NCI-H1092 treated with DMSO at 0.1 percent for 48 hours (cell line): ENCODE measurements at places on chromosomes 3 and 15.

- DNase-seq: peak; percentile 57
Measured at GRCh38 chr15:60840306-60840702, 361.4 kb upstream of the ICE2 start.

DNA sequence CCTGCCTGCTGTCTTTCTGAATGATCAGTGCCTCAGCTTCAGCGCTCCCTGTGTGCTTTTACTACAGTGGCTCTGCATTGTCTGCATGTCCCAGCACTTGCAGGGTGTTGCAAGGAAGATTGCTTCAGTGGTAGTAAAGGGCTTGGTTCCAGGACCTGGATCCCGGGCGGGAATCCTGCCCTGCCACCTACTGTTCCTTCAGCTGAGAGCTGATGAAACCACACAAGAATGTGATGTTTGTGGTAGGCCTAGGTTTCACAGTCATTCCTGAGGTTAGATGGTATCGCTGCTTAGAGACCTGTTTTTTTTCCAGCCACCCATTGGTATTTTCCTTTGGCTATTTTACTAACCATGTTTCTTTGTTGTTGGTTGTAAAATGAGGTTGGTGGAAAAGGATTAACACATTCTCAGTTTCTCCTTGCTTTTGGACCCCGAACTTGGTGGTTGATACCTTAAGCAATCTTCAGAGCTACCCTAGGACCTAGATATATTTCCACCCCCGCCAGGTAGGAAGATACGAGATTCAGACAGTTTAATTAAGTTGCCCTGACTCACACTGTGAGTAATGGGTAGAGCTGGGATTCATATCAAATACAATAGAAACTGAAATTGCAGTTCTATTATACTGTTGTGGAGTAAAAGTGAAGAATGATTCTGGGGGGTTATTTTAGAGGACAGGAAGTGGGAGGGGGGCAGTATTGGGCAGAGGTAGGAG is 11.4 kb downstream of the GPR87 start:
- DNase-seq: no peak

- DNase-seq: no peak
Measured at GRCh38 chr3:110243081-110243480, 828.5 kb upstream of the NECTIN3 start.

- DNase-seq: no peak
Measured at GRCh38 chr15:76953913-76954312, 22.4 kb downstream of the RCN2 start.

DNA sequence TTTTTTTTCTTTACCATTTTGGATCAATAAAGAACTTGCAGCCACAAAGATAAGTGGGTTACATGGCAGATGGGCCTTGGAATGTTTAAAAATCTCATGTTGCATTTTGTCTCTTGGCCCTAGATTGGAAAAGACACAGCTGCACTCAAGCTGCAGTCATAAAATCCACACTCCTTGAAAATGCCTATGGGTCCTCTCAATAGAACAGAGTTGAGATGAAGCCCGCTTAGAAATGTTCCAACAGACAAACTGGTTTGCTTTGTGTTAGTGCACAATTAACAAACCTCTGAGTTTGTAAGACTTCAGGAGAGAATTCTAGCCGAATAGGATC is 401.2 kb upstream of the CDIN1 start:
- no peak for DNase-seq

GRCh38 chr15:98893401-98893800 is 114.2 kb downstream of the PGPEP1L start:
- DNase-seq: no peak

DNA sequence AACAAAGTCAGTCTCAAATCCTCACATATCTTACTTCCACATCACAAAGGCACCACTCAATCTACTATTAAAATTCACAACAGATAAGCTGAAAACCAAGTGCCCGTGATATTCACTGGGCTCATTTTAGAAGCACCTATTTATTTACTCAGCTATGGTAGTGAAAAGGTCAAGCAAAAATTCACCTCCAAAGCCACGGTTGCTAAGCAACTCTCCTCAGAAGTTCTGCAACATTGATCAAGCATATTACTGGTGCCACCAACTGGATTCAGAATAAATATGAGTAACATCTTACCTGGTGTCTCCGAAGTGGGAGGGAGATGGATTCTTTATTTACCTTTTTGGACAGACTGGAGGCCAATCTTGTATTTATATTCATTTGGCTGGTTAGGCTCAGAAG is 714.8 kb downstream of the FHIT start:
- DNase-seq: peak; percentile 89

DNA sequence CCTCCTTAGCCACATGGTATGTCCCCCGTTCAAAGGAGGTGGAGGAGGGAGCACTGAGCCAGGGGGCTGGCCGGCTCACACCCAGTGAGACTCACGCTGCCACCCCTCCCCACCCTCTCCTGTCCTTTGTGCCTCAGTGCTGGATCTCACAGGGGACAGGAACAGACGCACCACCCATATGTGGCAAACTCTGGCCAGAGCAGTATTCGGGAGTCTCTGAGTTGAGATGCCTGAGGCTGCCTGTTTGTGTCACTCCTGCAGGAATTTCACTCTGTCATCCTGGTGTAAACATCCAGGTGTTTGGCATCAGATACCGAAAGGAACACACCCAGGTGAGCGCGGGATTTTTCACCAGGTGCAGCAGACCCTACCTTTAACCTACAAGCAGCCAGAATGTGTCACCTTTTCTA is 25.7 kb downstream of the RGMA start:
- DNase-seq: no peak

DNA sequence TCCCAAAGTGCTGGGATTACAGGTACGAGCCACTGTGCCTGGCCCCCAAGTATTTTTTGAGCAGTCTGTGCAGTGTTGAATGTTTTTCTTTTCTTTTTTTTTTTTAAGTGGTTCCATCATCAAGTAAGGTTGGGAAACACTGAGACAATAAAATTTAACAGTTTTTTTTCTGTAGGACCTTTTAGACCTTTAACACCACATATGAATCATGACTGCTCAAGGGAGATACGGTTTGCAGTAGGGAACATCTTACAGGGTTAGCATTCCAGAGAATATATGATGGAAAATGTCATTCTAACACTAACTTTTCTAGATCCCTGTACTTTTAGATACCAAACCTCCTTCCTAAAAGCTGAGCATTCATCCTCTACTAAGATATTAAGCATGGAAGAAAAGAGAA is 41.7 kb downstream of the SNX4 start:
- DNase-seq: no peak

- DNase-seq: no peak
Measured at GRCh38 chr3:10280177-10280529, 12.6 kb downstream of the GHRL start.

GRCh38 chr15:70089692-70089971 is 8.1 kb downstream of the TLE3 start:
- DNase-seq: no peak

DNA sequence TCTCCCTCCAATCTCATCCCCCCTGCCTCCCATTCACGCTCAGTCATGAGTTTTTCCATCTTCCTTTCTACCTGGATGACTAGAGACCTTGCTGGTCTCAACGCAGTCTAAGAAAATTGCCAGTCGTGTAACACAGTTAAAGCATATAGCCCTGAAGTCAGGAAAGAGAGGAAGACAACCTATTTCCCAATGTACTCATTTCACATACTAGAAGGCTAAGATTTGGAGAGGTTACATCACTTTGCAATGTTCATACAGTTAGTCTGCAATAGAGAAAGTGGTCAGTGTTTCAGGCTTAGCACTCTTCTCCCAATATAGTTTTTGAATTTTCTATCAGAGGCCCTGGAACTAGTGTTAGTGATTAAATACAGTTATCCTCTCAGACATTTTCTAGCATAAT is 278.6 kb downstream of the EDEM1 start:
- DNase-seq: no peak

GRCh38 chr3:10085738-10086137 is 22.3 kb downstream of the FANCD2OS start:
- no peak for DNase-seq

DNA sequence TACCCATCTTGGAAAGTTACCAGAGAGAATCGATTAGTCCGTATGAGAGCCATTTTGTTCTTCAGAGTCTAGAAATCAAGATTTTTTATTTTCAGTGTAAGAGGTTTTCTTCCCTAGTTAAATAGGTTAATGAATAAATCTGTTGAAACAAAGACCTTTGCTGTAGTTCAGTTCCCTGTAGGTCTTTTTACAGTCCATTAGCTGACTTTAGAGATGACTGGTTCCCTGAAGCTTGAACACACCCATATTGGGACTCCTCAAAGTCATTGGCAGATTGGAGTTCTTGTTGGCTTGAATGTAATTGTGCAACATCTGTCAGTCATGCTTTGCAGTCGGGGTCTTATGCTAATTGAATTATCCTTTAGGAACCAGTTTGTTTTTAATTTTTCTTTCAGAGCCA is 45.3 kb downstream of the SEMA6D start:
- DNase-seq: no peak

DNA sequence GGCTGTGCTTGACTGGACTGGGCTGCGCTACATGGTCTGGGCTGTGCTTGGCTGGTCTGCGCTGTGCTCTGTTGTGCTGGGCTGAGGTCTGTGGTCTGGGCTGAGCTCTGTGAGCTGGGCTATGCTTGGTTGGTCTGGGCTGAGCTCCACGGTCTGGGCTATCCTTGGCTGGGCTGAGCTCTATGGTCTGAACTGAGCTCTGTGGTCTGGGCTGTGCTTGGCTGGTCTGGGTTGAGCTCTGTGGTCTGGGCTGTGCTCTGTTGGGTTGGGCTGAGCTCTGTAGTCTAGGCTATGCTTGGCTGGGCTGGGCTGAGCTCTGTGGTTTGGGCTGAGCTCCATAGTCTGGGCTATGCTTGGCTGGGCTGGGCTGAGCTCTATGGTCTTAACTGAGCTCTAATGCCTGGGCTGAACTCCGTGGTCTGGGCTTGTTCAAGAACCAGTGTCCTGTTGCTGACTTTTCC is 92.0 kb downstream of the PLXNA1 start:
- DNase-seq: peak; percentile 45

DNA sequence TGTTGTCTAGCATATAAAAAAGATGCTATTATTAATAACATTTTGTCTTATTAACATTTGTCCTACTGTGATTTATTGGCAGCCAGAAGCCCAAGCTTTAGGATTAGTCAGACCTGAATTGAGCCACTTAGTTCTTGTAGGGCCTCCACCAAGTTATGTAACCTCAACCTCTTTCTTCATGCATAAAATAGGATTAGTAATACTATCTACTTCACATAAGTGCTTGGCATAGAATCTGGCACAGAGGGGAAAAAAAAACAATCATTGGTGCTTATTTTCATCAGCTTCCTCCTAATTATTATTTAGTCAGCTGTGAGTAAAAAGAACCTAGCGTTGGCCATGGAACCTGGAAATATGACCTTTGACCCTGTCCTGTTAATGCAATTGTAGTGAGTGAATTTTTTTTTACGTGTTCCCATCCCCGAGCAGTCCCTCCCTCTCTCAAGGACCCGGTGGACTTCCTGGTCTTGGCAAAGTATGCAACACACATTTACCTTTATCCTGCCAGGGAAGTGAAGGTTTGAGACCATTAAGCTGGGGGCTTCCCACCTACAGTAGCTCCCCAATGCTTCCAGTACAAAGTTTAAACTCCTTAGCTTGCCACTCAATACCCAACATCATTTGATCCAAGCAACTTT is 136.8 kb downstream of the FHIT start:
- DNase-seq: no peak

- DNase-seq: no peak
Measured at GRCh38 chr3:43704697-43705096, 14.0 kb downstream of the ABHD5 start.

- DNase-seq: no peak
Measured at GRCh38 chr3:13536432-13536831, 12.5 kb upstream of the FBLN2 start.

- DNase-seq: no peak
Measured at GRCh38 chr15:80789796-80790195, 10.6 kb downstream of the CEMIP start.

GRCh38 chr3:46867550-46867898 is 4.3 kb upstream of the MYL3 start:
- DNase-seq: no peak

- no peak for DNase-seq
Measured at GRCh38 chr3:126711121-126711760, 7.2 kb downstream of the CHCHD6 start.

- peak; percentile 37 for DNase-seq
Measured at GRCh38 chr15:37765786-37766185, 168.7 kb upstream of the TMCO5A start.

GRCh38 chr3:45929042-45929679 is 14.1 kb upstream of the CXCR6 start:
- DNase-seq: no peak

- DNase-seq: peak; percentile 33
Measured at GRCh38 chr3:128383316-128384235, 83.1 kb downstream of the DNAJB8 start.

DNA sequence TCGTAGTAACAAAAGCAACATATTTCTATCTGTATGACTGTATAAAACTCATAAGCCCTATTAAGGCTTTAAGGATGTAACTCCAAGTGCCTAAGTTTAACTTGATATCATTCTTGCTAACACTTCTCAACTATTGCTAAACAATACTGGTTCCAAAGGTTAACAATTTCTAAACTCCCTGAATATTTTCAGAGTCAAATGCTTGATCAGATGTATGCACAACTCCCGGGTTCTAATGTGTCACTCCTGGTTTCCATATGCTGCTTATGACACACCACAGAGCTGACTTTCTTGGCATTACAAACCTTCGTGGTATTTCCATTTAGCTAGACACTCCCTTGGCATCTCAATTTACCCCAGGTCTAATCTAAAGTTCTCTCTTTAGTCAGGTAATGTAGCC is 26.3 kb downstream of the DZIP1L start:
- no peak for DNase-seq

- DNase-seq: no peak
Measured at GRCh38 chr15:65666257-65666656, 44.5 kb downstream of the SLC24A1 start.

DNA sequence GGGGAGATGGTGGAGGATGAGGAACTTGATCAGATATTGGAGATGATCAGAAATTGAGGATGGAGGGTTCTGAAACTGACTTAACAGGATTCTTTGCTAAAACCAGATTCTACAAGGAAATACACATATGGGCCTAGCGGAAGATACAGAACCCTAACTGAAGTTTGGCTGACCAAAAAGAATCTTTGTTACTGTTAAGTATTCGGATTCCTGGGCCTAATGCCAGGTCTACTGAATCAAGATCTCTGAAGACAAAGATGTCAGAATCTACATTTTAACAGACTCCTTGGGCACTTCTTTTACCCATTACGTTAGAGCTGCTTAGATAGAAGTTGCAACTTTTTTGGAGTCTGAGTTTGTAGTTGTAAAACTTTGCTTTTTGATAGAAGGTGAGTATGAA is 137.7 kb downstream of the FNDC3B start:
- DNase-seq: no peak

DNA sequence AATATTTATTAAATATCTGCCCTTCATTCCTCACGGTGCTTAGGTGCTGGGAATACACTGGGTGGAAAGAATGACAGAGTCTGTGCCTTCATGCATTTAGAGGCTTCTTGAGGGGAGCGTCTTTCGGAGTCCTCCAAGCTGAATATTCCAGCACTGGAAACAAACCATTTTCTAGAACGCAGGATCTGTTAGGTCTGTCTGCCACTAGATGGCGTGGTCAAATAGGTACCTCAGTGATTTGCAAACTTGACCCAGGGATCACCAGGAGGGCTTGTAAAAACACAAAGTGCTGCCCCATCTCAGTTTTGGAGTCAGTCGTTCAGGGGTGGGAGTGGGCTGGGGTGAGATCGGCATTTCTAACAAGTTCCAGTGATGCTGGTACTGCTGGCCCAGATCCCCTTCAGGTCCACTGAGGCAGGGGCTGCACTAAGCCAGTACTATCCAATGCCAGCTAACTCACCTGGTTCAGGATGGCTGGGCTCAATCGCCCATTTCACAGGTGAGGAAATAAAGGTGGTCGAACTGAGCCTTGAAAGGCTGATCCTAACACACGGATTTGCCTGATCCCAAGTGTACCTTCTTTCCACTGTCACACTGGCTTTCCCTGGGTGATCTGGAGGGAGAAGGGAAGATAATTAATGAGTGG is 14.8 kb downstream of the ARNT2 start:
- DNase-seq: peak; percentile 19
